ENCODE measurements at places on chromosomes 7 and 10.

- no peak for DNase-seq
Measured at GRCh38 chr7:157515342-157516041, 178.7 kb downstream of the DNAJB6 start.

- DNase-seq: no peak
Measured at GRCh38 chr10:113426181-113426877, 126.5 kb upstream of the HABP2 start.

DNA sequence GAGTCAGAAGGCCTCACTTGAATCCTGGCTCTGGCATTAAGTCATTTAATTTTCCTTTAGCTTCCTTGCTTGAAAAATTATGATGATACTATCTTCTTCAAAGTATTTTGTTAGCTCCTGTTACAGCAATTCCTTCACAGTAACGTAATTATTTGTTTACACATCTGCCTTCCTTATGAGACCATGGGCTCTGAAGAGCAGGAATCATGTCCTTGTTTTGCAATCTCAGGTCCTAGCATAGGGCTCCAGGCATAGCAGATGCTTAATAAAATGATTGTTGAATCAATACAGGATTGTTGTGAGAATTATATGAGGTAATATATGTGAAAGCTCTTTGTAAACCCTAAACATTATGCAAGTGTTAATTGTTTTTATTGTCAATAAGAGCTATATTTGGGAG, 25.5 kb downstream of the KLHDC10 start:
- no peak for DNase-seq

- no peak for DNase-seq
Measured at GRCh38 chr10:14486777-14487487, 156.2 kb upstream of the FRMD4A start.

- no peak for DNase-seq
Measured at GRCh38 chr10:88039496-88040200, 176.2 kb downstream of the PTEN start.

- no peak for DNase-seq
Measured at GRCh38 chr10:132575320-132576201, 38.0 kb downstream of the INPP5A start.
